CD4-positive, CD25-positive, alpha-beta regulatory T cell (primary cell): ENCODE measurements at places on chromosomes 7 and 10.
A peak's percentile ranks its signal among the peaks of the same experiment; 100 is the strongest.

DNA sequence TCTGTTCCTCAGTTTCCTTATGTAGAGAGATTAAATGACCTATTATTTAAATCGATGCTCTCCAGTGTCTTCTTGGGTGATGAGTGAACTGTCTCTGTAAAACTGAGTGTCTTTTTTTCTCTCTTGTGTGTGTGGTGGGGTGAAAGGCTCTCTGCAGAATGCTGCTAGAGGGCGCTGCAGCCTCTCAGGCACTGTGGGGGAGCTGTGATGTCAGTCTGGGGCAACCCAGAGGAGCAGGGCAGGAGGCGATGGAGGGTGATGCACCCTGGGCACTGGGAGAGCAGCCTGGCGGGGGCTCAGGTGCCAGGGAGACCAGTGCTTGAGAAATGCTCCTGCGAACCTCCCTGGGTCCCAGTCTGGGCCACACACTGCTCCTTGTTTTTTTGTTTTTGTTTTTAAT lies 110.1 kb upstream of the POM121L12 start:
- H3K36me3 ChIP-seq = no peaks in the 10 kb centered on the region
- no peaks in the 10 kb centered on the region for H3K27me3 ChIP-seq
- no peak overlapping the region for H3K4me3 ChIP-seq
- no peaks in the 10 kb centered on the region for H3K4me1 ChIP-seq
- H3K27ac ChIP-seq = no peak overlapping the region

DNA sequence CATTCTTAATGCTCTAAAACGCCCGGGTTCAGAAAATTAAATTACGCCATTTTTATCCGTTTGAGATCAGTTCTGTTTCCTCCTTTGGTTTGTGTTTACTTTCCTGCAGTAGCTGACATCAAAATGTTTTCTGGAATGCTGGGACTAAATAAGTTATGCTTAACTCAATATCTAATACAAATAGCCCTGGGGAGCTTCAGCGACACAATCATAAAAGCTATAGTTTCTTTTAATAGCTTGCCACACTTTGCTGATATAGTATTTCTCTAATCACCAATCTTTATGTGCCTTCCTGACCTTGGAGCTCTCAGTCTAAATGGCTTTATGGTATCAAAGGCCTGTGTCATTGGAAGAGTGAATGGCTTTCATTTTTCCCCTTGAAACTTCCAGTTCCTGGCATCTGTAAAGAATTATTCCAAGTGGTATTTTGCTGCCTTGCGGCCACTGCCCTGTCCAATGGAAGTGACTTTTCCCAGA lies 202.7 kb downstream of the HDAC9 start:
- H3K4me1 ChIP-seq = no peaks in the 10 kb centered on the region
- no peak overlapping the region for H3K27ac ChIP-seq
- DNase-seq = no peak
- no peaks in the 10 kb centered on the region for H3K36me3 ChIP-seq

DNA sequence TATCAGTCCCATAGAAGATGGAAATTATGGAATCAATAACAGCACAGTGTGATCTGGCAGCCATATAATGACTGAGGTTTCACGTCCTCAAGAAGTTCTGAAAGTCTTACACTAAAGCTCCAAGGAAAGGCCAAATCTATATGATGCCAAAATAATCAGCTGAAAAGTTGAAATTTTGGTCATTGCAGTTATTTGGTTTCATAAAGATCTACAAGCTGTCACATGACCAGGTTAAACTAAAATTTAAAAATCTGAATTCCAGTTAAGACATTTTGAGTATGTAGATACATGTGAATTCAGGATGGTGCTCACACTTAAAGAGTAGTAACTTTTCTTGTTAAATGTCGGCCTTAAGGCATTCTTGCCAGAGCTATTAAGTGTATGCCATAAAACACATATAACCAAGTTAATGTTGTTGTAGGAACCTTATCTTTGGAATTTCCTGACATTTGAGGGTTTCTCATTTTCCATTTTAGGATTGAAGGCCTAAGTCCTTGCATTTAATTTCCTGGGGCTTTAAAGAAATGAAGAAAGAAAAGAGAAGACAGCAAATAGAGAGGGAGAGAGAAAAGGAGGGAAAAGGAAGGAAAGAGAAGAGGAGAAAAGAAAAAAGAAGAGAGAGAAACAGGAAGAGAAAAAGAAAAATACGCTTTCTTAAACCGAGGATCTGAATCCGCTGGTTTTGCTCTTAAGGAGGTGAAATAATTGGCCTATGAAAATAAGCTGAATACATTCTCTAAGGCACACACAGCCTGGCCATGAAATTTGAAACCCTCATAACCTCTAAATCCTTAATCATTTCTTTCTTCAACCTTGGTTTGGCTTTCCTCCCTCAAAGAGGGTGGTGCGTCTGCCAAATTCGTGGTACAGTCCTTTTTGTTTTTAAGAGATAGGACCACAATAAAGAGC lies 43.8 kb downstream of the DENND2A start:
- DNase-seq = no peak

- H3K27ac ChIP-seq = no peak overlapping the region
- DNase-seq = peak; percentile 36
- H3K4me3 ChIP-seq = no peak overlapping the region
- H3K27me3 ChIP-seq = peaks cover 3% of the 10 kb centered on the region
- peaks cover 28% of the 10 kb centered on the region for H3K4me1 ChIP-seq
Measured at GRCh38 chr10:43284341-43284910, 17.6 kb upstream of the RASGEF1A start.

- no peak for DNase-seq
- no peak overlapping the region for H3K4me3 ChIP-seq
- H3K4me1 ChIP-seq = no peaks in the 10 kb centered on the region
- no peaks in the 10 kb centered on the region for H3K27me3 ChIP-seq
Measured at GRCh38 chr7:2573761-2574160, 15.0 kb downstream of the IQCE start.

GRCh38 chr10:103758294-103758681 lies 97.1 kb downstream of the SH3PXD2A start:
- peak overlapping the region; percentile 70 for H3K27ac ChIP-seq
- H3K4me3 ChIP-seq = no peak overlapping the region
- no peak for DNase-seq

DNA sequence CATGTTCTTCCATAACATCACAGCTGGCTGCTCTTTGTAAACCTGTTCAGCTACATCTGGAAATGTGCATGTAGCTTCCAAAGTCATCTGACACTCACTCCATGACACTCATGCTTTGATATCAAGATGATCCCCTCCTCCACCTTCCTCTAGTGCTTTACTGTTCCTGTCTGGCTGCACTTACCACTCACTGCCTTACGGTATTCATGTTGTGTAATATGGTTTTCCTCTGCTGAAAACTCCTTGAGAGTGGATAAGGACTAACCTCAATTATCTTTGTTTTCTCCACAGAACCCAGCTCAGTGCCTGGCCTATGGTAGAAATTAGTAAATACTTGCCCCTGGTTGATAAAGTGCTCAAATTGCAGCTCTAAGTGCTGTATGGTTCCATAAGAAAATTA lies 483.9 kb downstream of the HTR7 start:
- no peak for DNase-seq
- no peak overlapping the region for H3K27ac ChIP-seq

DNA sequence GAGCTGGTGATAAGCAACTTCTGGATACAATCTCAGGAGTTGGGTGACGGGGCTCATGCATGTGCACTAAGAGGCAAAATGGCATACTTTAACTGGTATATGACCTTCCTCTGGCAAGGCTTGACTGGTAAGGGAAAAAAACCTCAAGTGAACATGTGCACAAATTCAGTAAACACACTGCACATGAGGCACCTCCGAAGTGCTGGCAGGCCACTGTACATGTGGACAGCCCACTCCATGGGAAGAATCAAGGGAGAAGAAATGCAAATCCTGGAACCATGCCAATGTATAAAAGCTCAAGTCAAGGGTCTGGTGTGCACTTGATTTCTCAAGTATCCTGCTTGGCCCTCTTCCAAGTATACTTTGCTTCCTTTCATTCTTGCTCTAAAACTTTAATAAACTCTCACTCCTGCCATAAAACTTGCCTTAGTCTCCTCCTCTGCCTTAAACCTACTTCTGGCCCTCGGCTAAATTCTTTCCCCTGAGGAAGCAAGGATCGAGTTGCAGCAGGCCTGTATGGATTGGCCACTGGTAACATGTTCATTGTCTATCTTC lies 167.2 kb downstream of the RAMP3 start:
- no peak for DNase-seq
- no peaks in the 10 kb centered on the region for H3K36me3 ChIP-seq
- no peak overlapping the region for H3K27ac ChIP-seq

GRCh38 chr10:87578842-87579401 lies 74.2 kb downstream of the MINPP1 start:
- H3K4me1 ChIP-seq = no peaks in the 10 kb centered on the region
- DNase-seq = no peak
- no peaks in the 10 kb centered on the region for H3K36me3 ChIP-seq
- H3K27ac ChIP-seq = no peak overlapping the region

DNA sequence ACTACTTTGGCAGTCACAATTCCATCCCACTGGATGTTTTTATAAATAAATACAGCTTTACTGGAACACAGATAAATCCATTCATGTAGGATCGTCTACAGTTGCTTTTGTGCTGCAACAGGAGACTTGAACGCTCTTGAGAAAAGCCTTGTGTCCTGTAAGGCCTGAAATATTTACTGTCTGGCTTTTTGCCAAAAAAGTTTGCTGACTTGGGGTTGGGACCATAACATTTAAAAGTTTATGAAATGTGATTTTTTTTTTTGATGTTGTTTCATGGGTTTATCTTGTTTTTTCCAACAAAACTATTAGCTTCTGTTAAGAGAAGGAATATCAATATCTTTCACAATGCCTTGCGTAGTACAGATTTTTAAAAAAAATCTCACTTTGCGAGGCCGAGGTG lies 71.1 kb upstream of the MINDY3 start:
- H3K27ac ChIP-seq = no peak overlapping the region
- peaks cover 2% of the 10 kb centered on the region for H3K27me3 ChIP-seq
- H3K4me3 ChIP-seq = no peak overlapping the region
- H3K36me3 ChIP-seq = no peaks in the 10 kb centered on the region
- no peak for DNase-seq

GRCh38 chr7:11681461-11681860 lies 150.5 kb downstream of the THSD7A start:
- no peak for DNase-seq
- no peak overlapping the region for H3K27ac ChIP-seq
- H3K36me3 ChIP-seq = no peaks in the 10 kb centered on the region

GRCh38 chr10:28801869-28802268 lies 124.5 kb downstream of the BAMBI start:
- H3K36me3 ChIP-seq = no peaks in the 10 kb centered on the region
- no peak for DNase-seq
- no peak overlapping the region for H3K27ac ChIP-seq
- H3K4me3 ChIP-seq = no peak overlapping the region
- no peaks in the 10 kb centered on the region for H3K27me3 ChIP-seq
- H3K4me1 ChIP-seq = no peaks in the 10 kb centered on the region

DNA sequence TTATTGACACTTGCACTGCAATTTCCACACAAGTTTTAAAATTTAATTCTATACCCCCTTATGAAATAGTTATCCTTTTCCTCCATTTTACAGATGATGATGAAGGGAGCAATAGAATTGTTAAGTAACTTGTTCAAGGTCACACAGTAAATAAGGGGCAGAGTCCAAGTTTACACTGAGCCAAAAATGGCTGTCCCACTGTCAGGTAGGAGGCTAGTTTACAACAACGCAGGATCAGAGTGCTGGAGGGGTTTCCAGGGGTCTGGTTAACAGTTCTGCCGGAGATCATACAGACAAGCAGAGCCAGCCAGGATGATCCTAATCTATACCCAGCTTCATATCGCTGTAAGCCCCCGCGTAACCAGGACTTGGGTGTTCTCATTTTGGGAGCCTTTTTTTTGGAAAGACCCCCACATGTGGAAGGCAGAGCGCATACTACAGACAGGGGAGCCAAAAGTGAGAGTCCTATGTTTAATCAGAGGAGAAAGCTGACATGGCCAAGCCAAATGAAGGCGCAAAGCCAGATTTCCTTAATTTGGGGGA lies 524 bp upstream of the UNC5B start:
- no peak overlapping the region for H3K27ac ChIP-seq
- DNase-seq = no peak
- H3K36me3 ChIP-seq = no peaks in the 10 kb centered on the region
- H3K27me3 ChIP-seq = peaks cover 22% of the 10 kb centered on the region

DNA sequence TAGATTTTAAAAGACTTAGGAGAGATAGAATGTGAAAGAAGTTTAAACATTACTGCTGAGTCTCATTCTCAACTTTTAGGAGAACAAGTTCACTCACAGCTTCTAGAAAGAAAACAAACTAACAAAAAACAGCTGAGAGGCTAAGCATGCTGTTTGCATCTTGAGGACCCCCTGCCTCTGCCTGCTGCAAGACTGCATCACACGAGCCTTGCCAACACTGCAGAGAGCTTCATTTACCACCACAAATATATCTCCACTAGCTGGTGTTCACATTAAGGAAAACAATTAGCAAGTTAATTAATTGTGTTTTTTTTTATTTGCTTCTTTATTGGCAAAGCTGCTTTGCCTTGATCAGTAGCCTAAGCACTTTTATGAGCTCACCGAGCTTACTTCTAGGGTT lies 336.6 kb upstream of the KIAA1217 start:
- no peak for DNase-seq
- H3K4me1 ChIP-seq = no peaks in the 10 kb centered on the region
- no peak overlapping the region for H3K27ac ChIP-seq
- no peaks in the 10 kb centered on the region for H3K36me3 ChIP-seq
- no peak overlapping the region for H3K4me3 ChIP-seq

GRCh38 chr7:37765872-37766525 lies 82.4 kb upstream of the NME8 start:
- H3K36me3 ChIP-seq = no peaks in the 10 kb centered on the region
- no peaks in the 10 kb centered on the region for H3K4me1 ChIP-seq
- H3K27ac ChIP-seq = no peak overlapping the region
- DNase-seq = no peak

DNA sequence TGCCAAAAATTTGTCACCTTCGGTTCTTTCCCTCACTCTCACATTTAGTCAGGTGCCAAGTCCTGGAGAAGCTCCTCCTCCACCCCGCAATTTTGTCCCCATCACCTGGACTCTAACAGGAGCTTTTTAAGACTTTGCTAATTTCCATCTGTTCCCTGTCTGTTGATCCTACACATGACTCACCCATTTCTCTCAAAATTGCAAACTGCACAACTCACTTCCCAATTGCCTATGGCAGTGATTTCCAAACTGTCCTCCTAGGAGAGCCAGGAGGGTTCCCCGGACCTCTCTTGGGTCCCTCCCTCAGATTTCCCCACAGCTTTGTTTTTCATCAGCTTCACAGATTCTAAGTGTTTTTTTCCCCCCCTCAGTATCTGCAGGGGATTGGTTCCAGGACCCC lies 120.3 kb downstream of the WNT2 start:
- H3K36me3 ChIP-seq = no peaks in the 10 kb centered on the region
- H3K4me1 ChIP-seq = no peaks in the 10 kb centered on the region
- H3K4me3 ChIP-seq = no peak overlapping the region
- no peak overlapping the region for H3K27ac ChIP-seq
- no peaks in the 10 kb centered on the region for H3K27me3 ChIP-seq
- DNase-seq = no peak

DNA sequence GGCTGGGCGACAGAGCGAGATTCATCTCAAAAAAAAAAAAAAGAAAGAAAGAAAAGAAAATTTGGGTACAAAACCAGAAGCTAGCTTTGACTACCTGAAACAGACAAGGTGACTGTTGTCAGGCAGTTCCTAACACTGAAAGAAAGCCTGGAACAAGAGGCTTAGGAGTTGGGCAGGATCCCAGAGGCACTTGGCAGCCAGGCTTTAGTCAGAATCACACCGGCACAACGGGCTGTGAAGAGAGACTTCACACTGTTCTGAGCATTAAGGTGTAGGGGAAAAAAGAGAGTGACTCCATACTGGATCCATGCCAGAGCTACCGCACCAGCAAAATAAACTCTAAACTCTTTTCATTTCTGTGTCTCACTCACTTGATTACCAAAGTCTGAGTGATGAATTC lies 130.8 kb downstream of the ZNF467 start:
- H3K4me3 ChIP-seq = no peak overlapping the region
- no peak for DNase-seq
- no peaks in the 10 kb centered on the region for H3K4me1 ChIP-seq
